Stimulated activated CD4-positive, alpha-beta T cell treated with anti-CD3 and anti-CD28 coated beads, Interleukin-15, amount 100 ng/mL, for 24 hours (primary cell): ENCODE measurements at places on chromosomes 13 and 19.

DNA sequence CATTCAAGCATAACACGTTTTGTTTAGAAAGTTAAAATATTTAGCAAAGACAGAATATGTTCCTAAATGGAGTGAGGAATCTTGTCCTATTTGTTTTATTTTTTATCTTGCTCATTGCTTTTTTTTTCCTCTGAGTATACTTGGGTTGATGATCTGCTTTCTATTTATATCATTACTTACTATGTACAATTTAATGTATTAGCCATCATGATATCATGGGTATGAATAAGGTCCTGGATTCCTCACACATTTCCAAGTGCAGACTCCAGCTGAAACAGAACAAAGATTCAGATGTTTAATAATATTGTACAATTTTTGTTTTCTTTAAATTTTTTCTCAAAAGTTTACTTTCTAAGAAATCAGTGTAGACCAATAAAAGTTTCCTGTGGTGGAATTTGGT is 388.2 kb downstream of the GPC6 start:
- no peak for DNase-seq

DNA sequence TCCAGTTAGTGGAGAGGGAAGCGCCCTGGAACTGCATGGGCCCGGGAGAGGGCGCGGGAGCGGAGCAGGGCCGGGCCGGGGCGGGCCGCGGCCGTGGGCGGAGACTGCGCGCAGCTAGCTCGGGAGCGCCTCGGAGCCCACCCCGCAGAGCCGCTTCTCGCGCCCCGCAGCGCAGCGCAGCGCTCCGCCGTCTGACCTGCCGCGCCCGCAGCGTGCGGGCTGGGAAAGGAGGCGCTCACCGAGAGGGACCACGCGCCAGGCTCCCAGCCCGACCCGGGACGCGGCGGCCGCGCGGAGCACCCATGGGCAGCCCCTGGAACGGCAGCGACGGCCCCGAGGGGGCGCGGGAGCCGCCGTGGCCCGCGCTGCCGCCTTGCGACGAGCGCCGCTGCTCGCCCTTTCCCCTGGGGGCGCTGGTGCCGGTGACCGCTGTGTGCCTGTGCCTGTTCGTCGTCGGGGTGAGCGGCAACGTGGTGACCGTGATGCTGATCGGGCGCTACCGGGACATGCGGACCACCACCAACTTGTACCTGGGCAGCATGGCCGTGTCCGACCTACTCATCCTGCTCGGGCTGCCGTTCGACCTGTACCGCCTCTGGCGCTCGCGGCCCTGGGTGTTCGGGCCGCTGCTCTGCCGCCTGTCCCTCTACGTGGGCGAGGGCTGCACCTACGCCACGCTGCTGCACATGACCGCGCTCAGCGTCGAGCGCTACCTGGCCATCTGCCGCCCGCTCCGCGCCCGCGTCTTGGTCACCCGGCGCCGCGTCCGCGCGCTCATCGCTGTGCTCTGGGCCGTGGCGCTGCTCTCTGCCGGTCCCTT is at the start of gene MLNR:
Gene MLNR, plus strand, starts transcription at position 303 of the 820 bp plus-strand sequence. Its CDS starts 0 bp downstream, at position 303.
- DNase-seq: peak; percentile 62

- no peak for DNase-seq
These were observed 18.4 kb downstream of the SPATA13 start for GRCh38 chr13:24178847-24179485.

DNA sequence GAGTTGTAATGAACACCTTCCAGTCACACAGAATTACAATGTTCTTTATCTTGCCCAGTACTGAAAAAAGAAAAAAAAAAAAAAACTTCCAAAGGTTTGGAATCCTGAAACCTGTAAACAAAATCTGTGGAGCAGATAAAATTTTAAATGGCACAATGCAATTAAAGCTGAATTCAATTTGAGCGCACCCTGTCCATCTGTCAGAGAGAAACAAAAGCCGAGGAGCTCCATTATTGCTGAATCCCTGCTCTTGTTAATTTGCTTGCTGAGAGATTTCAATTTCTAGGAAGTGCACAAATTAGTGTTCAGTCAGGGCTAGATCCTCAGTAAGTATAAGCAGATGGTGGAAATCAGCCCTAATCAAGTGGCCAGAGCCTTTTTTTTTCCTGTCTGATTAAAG is 65.2 kb downstream of the DACH1 start:
- DNase-seq: no peak

- DNase-seq: no peak
These were observed 58.0 kb upstream of the IRS2 start for GRCh38 chr13:109844396-109844795.

GRCh38 chr19:13537454-13537853 is 31.2 kb upstream of the CACNA1A start:
- no peak for DNase-seq

DNA sequence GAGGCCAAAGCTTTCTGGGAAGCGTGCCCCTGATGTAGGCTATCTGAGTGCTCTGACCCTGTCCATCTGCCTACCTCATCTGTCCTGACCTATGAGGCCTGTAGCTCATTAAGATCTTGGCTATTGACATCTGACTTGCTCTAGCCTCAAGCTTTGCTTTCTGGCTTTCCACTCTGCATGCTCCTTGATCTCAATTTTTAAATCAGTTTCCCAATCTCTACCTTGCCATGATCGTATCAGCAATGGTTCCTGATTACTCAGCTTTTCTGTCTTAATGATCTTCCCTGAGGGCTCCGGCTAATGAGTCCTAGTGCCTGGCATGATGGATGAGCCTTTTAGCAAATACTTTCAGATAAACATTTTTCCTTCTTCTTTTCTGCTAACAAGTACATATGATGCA is 262.0 kb downstream of the NDFIP2 start:
- DNase-seq: no peak

DNA sequence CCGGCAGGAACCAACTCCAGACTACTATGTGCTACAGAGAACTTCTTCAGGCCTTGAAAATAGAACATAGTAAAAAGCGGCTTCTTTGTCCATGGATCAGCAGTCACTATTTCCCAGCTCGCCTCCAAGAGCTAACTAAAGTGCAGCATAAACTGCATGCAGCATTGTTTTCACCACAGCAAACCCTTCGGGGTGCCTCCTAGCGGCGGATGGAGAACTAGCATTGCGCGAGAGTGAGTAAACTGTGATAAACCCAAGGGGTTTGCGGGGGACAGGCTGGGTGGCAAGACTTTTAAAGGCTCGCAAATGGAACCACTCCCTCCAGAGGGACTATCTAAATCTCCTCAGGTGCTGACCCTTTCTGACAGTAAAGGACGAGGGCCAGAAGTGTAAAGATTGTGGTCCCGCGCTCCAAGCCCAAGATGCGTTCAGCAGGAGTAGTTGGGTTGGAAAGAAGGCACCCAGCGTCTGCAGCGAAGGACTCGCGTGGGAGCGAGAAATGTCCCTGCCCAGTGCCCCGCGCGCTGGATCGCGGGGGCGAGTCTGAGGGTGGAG is 21.5 kb upstream of the SGCG start:
- peak; percentile 55 for DNase-seq

GRCh38 chr13:66491251-66491650 is 738.9 kb downstream of the PCDH9 start:
- DNase-seq: no peak

- no peak for DNase-seq
These were observed 534.1 kb downstream of the PCDH17 start for GRCh38 chr13:58165617-58166016.

- no peak for DNase-seq
These were observed 116.8 kb downstream of the ENOX1 start for GRCh38 chr13:43669964-43670363.

DNA sequence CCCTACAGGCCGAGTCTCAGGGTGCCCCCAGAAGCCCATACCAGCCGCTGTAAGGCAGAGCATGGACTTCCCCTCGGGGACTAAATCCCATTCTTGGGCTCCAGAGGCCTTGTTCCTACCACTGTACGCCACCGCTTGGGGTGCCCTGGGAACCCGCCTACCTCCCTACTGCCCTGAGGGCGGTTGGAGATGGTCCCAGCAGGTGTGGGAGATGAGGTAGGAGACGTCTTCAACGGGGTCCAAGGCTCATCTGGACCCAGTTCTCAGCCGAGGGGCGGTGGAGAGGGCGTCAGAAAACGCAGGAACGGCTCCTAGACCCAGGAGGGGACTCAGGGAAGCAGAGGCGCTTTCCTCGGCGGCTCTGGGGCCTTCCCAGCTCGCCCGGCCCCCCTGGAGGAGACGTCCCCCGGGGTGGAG is 833 bp upstream of the ZIK1 start:
- DNase-seq: no peak

GRCh38 chr13:49530457-49530856 is 34.7 kb downstream of the PHF11 start:
- DNase-seq: no peak

DNA sequence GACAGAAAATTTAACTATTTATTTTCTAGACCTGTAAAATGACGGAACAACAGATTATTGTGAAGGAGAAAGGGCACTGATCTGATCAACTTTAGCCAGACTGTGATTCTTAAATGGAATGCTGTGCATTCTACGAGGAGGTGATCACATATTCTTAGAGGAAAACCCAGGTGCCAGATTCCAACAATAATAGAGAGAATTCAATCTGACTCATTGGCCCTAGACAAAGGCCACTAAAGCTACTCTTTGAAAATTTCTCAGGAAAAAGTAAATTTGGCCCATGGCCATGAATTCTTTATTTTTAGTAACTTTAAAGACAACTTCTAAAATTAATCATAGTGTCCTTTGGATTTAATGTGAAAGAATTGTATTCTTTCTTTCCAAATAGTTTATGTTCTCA is 58.6 kb upstream of the POSTN start:
- DNase-seq: no peak

DNA sequence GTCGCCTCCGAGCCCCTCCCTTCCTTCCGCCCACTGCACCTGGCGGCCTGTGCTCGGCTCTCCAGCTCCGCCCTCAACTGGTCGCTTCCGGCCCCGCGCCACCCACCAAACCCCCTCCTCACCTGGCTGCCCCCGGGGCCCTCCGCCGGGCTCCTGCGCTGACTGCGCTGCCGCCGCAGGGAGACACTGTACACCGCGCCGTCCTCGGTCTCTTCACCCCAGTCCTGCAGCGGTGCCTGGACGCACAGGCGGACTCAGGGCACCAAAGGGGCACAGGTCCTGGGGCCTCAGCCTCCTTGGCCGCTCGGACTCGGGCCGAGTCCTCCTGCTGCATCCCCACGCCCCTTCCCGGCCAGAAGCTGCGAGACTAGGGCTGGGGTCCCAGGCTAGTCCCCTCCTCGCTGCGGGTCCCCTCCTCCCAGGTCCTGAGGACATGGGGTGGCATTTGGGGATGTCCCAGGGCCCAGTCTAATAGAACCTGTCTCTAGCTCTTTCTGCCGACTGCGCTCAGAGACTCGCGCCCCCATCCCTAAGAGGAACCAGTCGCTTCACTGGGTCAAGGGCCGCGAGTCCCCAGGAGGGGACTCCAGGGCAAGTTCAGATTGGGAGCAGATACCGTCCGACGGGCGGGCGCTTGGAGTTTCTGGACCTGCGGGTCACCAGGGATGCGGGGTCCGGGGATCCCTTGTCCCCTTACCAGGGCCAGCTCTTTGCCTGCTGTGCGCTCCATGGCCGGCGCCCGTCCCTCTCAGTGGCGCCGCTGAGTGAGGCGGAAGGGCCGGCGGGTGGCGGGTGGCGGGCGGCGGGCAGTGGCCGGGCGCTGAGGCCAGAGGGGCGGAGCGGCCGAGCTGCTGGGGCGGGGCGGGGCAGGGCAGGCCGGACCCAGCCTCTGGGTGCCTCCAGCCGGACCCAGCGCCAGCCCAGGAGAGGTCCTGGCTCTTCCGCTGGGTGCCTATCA is at the start of gene RGL3:
Gene RGL3, minus strand, starts transcription at position 766 of the 958 bp plus-strand sequence. Its CDS starts 36 bp downstream, at position 730.
- no peak for DNase-seq

DNA sequence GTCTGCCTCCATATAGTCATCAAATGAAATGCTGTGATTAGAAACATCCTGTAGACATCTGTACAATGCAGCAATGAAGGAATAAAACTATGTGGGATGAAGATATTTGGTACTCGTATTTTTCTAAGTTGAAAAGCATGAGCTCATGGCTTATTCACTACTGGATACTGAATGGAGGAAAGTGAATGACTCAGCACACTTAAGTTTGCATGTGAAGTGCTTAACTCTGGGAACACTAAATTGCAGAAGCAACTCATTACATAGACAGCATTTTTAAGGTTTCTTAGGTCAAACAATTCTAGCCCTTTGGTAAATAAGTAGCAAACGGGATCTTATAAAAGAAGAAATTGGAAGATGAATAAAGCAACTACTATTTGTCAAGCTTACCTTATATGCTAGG is 429.0 kb upstream of the MIR17HG start:
- no peak for DNase-seq

DNA sequence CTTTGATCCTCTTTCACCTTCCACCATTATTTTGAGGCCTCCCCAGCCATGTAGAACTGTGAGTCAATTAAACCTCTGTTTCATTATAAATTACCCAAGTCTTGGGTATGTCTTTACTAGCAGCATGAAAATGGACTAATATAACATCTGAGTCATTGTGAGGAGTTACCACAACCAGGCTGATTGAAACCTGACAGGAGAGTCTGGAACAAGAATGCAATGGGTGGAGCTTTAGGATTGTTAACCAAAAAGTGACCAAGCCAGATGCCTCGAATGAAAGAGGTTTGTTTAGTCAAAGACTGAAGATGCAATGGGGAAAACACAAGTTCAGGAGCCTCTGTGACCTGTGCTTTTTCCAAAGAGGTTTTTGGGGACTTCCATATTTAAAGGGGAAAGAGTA is 659.0 kb downstream of the SLITRK6 start:
- no peak for DNase-seq

- no peak for DNase-seq
These were observed 8.6 kb downstream of the KDM4B start for GRCh38 chr19:4977299-4978174.

- DNase-seq: no peak
These were observed 17.9 kb downstream of the PPP1R37 start for GRCh38 chr19:45110851-45111266.

DNA sequence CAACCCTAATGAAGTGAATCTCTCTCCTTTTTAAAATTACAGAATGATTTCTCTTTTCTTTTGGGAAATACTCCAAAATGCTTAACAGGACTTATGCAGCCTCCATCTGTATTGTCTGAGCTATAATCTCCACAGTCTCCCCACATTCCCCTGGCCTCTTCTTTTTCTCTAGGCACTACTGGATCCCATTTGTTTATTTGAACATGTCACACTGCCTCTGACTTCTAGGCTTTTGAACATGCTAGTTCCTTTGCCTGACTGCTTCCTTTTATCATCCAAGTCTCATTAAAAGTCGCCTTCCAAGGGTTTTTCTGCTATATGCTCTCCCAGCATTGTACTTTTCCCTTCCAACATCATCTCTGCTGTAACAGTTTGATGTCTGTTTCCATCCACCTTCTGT is 548.7 kb downstream of the PCDH9 start:
- DNase-seq: no peak

DNA sequence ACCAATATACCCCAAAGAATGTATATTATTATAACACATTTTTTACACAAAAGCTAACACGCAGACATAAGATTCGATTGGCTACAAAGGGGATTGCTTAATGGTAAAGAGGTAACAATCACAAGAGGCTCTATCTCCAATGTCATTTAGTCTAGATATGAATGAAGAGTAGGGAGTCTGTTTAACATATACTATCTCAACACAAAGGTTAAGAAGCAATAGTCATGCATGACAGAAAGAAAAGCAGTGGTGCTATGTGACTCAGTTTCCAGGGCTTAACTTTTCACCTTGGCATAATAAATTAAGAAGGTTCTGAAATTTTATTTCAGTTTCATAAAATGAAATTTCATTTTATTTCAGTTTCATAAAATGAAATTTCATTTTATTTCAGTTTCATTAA is 33.3 kb downstream of the UFM1 start:
- DNase-seq: no peak
